Central memory CD8-positive, alpha-beta T cell (primary cell): ENCODE measurements at places on chromosomes 4 and X.
A peak's percentile ranks its signal among the peaks of the same experiment; 100 is the strongest.

GRCh38 chrX:40201329-40201885 is 103.6 kb upstream of the BCOR start:
- no peak for DNase-seq

DNA sequence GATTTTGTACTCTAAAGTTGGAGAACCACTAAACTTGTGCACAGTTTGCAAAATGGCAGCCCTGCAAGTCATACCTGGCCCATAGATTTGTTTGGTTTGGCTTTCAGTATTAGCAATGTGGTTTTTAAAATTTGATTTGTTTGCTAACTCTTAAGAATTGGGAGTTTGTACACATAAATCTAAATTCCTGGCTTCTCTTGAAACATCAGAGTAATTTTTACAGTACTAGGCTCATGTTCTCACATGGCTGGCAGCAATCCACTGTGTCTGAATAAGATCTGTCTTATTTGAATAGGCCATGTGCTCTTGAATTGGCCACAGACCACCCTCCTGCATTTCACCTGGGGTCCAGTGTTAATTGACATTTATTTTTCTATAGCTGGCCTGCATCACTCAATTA is 21.3 kb downstream of the DIAPH2 start:
- no peak for DNase-seq

DNA sequence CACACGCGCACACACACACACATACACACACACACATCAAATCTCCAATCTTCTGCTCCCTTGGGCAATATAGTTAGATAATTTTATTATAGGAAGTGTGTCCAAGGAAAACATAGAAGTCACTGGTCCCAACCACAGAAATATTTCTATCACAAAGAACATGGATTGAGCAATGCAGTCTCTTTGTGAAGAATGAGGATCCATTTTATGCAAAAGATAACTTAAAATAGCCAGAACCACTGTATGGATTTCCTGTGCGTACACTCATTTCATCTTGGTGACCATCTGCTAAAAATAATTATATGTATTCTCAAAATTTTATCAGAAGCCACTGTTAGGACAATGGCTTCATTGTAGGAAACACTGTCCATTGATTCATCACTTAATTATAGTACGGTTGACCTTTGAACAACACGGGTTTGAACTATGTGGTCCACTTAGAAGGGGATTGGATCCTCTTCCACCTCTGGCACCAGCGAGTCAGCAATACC is 169.6 kb upstream of the MXRA5 start:
- no peak for DNase-seq

DNA sequence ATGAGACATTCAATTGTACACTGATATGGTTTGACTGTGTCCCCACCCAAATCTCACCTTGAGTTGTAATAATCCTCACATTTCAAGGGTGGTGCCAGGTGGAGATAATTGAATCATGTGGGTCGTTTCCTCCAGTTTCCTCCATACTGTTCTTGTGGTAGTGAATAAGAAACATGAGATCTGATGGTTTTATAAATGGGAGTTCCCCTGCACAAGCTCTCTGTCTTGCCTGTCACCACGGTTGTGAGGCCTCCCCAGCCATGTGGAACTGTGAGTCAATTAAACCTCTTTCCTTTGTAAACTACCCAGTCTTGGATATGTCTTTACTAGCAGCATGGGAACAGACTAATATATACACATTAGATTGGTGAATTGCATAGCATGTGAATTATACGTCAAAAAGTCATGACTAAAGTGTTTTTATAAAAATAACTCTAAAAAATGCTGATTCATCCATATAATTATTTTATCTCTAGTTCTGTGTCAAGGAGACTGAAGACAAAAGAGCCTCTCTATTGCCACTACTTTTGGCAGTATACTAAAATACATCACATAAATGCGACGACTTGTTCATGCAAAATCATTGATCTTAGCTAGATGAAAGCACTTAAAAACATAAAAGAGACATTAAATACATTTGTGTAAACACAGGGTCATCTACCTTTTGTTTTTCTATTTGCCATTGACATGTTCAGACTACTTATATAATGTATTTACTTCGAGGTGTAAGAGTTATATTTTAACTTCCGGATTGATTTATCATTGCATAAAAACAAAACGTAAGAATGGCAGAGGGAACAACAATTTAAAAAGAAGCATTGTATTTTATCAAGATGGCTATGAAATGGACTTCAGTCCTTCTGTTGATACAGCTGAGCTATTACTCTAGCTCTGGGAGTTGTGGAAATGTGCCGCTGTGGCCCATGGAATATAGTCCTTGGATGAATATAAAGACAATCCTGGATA is 50.1 kb downstream of the YTHDC1 start:
- DNase-seq: no peak

- no peak for DNase-seq
Observed at GRCh38 chr4:8874896-8875680, 3.4 kb upstream of the HMX1 start.

DNA sequence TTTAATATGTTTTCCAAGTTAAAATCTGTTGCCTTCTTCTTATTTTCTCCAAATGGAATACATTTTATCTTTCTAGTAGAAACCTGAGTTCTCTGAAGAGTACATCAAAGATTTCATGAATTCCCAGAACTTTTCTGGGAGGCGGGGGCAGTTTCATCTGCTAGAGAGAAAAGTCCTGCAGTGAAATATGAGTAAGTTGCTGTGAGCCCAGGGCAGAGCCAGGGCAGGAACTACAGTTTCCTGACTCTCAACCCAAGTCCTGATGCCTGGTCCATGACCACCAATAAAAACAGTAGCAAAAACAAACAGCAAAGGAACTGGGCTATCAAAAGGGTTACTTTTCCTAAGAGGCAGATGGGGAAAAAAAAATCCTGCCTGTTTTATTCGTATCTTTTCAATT is 239.4 kb upstream of the CTSO start:
- DNase-seq: no peak

GRCh38 chrX:142898164-142898563 is 127.6 kb upstream of the SPANXN4 start:
- DNase-seq: no peak

GRCh38 chrX:108732630-108733321 is 3.6 kb downstream of the IRS4 start:
- DNase-seq: no peak

DNA sequence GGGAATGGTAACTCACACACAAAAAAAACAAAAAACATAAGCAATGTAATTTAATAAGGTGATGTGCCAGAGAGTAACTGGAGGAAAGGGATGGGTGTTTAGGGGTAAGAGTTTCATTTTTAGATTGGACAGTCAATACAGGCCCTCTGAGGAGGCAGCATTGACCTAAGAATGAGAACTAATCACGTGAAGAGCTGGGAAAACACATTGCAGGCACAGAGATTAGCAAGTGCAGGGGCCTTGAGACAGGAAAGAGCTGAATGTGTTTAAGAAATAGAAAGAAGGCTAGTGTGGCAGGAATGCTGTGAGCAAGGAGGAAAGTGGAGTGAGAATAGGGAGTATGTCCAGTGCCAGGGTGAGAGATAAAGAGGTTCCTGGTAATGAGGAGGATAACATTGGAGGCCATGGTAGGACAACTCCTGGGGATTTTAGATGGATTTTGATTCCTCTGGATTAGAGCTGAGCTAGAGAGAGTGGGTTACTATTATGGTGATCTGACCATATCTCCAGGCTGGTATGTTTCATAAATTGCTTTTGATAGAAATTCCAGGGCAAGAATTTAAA is 17.6 kb downstream of the PDLIM5 start:
- DNase-seq: no peak

GRCh38 chr4:22463179-22463578 is 52.7 kb downstream of the ADGRA3 start:
- DNase-seq: no peak

GRCh38 chr4:138833974-138834373 is 181.6 kb upstream of the NOCT start:
- no peak for DNase-seq

DNA sequence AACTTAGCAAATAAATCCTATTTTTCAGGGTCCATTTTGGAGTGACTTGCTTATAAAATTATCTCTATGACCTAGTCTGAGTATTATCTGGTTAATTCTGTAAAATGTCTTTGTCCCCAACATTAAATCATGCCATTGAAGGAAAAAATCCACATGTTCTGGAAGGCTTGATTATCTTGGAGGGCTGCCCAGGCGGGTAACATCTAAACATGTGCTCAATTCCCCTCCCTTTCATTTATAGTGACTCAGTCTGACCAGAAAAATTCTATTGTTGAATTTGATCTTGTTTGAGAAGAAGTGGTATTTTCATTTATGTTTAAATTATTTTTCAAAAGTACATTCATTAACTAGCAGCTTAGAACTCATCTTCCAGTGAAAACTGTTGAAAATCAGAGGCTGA is 55.4 kb upstream of the SLC10A7 start:
- DNase-seq: no peak

GRCh38 chr4:139726615-139727014 is 61.0 kb downstream of the MGST2 start:
- no peak for DNase-seq

DNA sequence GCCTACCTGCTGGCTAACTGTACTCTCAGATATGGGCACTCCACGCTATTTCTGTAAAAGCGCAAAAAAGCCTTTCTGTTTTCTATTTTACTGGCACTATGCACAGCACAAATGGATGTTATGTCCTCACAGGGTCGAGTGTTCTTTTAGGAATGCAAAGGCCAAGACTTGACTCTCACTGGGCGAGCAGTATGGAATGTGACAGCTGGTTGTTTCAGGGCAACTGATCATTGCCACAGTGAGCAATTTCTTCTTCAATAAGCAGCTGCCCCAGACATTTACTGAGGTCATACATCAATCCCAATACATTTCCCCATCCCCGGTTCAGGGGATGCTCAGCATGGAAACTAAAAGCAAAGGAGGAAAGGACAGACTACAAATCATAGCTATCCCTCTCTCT is 58.2 kb downstream of the PDE5A start:
- no peak for DNase-seq

GRCh38 chr4:100926039-100926717 is 408.4 kb upstream of the EMCN start:
- DNase-seq: no peak

GRCh38 chrX:38970074-38970473 is 168.8 kb downstream of the MID1IP1 start:
- DNase-seq: no peak

GRCh38 chr4:2248821-2249261 is 6.9 kb upstream of the HAUS3 start:
- DNase-seq: peak; percentile 9

GRCh38 chrX:77444545-77444944 is 2.6 kb upstream of the FGF16 start:
- DNase-seq: no peak

DNA sequence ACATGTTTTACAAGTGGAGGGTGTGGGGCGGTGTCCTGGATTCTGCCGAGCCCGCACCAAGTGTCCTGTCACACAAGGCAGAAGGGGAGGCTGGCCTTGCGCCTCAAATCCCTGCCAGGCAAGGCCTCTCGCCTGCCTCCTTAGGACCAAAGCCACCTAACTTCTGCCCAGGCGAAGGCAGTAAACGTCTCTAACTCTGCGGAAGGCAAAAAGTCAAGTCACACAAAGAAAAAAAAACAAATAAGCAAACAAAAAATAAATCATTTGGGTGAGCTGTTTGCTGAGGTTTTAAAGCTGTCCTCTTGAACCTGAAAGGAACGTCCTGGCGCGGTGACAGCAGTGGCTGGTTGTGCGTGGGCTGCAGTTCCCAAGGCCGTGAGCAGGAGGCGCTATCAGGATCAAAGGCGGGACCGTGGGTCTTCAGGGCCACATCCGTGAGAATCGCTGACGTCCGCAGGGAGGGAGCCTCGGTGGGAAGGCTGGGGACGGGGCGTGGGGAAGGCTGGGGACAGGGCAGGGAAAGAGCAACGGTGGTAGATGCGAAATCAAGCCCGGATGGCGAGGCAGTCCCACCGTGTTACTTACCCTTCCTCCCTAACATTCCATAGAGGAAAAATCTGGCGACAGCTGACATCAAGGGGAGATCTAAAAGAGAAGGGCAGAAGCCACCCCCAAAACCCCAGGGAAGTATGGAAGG is 99.1 kb downstream of the TRAPPC11 start:
- DNase-seq: no peak

- no peak for DNase-seq
Observed at GRCh38 chr4:188110741-188111471, 1.5 kb upstream of the TRIML2 start.

DNA sequence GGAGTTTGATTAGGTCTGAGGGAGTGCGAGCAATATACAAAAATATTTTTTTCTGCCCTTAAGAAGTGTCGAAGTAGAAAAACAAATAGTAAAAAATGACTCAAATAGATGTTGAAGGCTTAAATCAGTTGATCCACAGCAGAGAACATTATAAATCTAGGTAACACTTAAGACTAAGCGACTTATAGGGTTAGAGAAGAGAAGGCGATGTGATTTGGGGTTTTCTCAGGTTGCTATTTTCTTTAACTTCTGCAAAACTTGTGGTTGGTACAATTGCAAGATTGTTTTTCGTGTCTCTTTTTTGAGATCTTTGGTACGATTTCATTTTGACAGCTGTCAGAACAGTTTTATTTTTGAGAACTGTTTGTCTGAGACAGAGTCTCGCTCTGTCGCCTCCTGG is 1479.5 kb downstream of the PCDH7 start:
- no peak for DNase-seq

- no peak for DNase-seq
Observed at GRCh38 chr4:83238393-83239248, 46.0 kb downstream of the COQ2 start.

DNA sequence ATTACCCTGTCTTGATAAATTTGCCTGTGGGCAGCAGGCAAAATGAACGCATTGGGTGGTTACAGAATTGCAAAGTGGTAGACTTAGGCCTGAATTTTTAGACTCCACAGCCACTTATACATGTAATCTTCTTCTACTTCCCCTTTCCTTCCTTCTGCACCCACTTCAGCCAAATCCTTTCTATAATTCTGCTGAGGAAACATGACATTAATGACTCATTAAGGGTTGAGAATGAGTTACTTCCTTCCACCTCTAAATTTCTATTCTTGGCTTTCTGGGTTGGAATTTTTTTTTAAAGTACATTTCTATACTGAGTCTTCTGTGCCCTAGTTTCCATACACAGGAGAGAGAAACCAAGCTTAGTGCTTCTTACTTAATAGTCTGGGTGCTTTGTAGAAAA is 10.1 kb downstream of the PAPSS1 start:
- no peak for DNase-seq
